ENCODE measurements at places on chromosomes 5 and 9.

DNA sequence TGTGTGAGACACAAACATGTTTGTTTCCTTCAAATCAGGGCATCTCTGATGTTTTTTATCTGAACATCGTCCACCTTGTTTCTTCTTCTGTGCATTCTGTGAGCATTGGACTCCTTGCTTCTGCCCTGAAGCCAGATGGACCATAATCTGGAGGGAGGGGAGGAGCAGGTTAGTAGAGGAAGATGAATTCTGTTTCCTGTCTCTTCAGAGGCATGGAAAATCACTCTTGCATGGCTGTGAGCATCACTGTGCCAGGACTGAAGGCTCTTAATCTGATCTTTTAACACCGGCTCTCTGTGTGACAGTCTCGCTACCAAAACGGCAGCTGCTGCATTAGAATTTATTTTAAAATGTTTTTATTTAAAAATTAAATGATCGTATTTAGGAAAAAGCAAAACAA lies 43.3 kb downstream of the TLE4 start:
- no peak for DNase-seq

DNA sequence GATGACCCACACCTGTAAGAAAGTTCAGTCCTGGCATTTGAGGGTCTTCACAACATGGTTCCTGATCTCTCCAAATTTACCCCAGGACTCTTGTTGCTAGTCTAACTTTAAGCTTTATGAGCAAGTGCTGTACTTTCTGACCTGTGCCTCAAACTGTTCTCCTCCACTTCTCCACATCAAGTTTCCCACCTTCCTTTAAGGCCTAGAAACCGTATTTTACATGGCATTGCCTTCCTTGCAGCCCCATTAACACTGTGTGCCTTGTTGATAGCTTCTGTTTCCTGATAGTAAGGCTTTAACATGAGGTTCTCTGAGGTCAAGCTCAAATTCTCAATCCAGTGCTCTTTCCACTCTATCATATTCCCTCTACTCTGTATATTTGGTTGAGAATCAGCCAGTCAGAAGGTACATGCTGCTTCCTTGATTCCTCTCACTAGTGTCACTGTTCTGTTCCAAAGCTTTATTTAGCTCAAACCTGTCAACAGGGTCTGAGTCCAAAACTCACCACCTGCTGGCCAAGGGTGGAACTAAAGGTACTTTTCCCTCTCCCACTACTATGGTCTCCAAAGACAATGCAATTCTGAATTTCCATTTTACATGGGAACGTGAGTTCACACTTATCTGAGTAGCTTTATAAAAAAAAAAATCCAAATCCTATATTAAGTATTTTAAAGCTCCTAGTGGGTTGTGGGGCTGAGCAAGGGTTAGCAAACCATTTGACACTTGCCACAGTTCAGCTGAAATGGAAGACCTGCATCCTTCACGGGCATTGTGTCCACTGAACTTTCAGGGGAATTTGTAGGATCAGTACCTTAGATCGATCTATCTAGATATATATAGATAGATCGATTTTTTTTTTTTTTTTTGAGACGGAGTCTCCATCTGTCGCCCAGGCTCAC lies 21.1 kb downstream of the VCP start:
- peak; percentile 74 for DNase-seq

DNA sequence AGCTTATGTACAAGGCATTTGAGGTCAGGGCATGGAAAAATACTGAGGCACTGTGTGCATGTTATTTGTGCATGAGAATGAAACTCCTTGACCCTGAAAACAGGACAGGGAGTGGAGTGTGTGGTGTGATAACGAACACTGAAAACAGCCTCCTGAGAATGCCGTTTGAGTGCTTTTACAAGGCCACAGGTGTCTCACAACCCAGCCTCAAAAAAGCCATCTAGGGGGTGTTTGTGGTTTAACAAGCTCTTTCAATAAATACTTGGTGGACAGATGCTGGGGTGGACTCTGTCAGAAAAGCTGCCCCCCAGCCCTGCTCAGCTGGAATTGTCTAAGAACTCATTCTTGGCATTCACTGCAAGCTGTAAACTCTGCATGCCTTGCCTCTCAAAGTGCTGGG lies 94.0 kb upstream of the SLC25A48 start:
- no peak for DNase-seq

DNA sequence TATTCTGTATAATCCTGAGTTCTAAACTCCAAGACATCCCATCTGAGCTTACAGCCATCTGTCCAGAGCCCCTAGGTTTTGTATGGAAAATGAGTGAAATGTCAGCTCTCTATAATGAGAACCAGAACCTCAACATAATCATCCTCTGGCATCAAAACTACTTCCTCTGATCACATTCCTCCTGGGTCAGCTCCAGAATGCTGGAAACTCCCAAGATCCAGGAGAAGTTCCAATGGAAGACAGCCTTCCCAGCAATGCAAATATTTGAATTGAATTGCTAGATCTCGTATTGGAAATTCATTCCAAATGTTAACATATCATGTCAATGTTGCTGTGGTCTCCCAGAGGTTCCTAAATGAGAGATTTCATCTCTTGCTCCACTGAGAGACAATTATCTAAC lies 23.8 kb downstream of the C9 start:
- DNase-seq = no peak
